Jurkat, Clone E6-1 (cell line): ENCODE measurements at places on chromosomes 7 and 10.
A peak's percentile ranks its signal among the peaks of the same experiment; 100 is the strongest.

- DNase-seq, result no peak
Observed at GRCh38 chr7:27102581-27103442, at the start of gene HOXA2. Gene HOXA2, minus strand, starts transcription at chr7:27102683. Its CDS starts 183 bp downstream, at chr7:27102500.

DNA sequence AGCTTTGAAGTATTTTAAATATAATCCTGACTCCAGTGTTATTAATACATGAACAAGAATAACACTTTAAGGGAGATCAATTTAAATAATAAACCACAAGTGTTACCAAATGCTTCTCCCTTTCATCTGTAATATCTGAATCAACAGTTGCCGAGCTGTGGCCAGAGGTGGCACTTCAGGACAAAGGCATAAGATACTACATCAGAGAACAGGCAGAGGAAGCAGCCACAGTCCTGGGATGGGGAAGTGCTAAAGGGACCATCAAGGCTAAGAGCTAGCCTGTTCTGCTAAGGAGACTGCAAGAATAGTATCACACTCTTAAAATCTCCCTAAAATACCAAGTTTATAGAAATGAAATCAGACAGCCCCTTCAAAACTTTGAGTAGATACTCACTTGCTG is 378.2 kb upstream of the PRKCQ start:
- peak; percentile 65 for DNase-seq

DNA sequence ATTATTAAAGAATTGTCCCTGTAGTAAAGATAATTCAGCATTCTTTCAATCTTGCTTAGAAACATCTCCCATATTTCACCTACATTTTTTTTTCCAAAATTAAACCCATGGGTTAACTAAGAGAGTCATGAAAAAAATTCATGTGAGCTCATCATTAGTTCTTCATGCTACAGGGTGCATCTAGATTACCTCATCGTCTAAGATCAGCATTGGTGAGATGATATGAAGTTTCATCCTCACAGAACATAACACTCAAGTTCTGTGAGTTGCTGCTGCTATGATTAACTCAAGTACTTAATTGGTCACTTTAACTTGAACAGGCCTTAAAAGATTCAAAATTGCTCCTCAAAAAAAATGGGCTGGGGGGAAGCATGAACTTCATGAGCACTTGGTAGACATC is 50.0 kb downstream of the RAB11FIP2 start:
- no peak for DNase-seq

- no peak for DNase-seq
Observed at GRCh38 chr7:157674715-157675426, 338.1 kb downstream of the DNAJB6 start.

DNA sequence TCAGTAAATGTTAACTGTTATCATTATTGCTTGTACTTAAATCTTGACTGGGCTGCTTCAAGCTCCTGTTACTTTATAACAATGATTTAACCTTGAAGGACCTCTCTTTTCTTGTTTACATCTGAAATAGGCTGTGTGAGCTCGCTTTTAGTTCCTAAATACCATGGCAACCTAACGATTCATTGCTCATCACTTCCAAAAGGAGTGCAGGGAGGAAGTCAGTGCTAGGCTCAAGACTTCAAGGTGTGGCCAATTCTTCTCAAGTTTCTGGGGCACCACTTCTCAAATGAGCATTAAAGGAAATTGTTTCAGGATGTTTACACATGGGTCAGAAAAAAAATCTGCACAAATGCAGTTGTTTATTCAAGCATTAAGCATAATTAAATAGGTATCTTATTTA is 284.2 kb downstream of the MTERF1 start:
- no peak for DNase-seq

DNA sequence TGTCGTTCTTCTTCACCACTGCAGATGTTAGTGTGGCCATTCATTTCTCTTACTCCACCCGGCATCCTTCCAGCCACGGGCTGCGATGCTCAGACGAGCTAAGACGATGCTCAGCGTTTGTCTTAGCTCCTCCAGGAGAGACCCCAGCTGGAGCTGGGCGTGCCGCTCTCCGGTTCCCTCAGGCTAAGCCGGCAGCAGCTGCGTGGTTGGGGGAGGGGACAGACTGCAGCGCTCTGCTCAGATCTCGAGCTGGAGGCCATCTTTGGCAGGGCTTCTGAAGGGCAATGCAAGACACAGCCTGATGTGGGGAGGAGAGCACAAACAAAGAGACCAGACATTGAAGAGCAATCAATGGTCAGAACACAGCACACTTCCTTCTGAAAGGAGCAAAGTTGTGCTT is 4.8 kb downstream of the INA start:
- DNase-seq, result peak; percentile 9

GRCh38 chr7:27434756-27435400 is 192.3 kb downstream of the EVX1 start:
- no peak for DNase-seq

- DNase-seq, result no peak
Observed at GRCh38 chr10:42482411-42482810, 156.0 kb downstream of the ZNF33B start.
